Liver (tissue), 10 donors: ENCODE measurements at places on chromosomes 3 and 15. TPM values are rescaled to one million over a fixed set of nuclear protein-coding genes. Genes with fewer than 3 reads are reported as not detected.

SLC28A1 gene
- 0.09 TPM for total RNA-seq

- H3K27ac ChIP-seq = no peak overlapping the region
- DNase-seq = peak; percentile 40
- no peak overlapping the region for H3K4me3 ChIP-seq
- no peaks in the 10 kb centered on the region for H3K27me3 ChIP-seq
Measured at GRCh38 chr3:38121451-38121831, 15.5 kb downstream of the ACAA1 start.

DNA sequence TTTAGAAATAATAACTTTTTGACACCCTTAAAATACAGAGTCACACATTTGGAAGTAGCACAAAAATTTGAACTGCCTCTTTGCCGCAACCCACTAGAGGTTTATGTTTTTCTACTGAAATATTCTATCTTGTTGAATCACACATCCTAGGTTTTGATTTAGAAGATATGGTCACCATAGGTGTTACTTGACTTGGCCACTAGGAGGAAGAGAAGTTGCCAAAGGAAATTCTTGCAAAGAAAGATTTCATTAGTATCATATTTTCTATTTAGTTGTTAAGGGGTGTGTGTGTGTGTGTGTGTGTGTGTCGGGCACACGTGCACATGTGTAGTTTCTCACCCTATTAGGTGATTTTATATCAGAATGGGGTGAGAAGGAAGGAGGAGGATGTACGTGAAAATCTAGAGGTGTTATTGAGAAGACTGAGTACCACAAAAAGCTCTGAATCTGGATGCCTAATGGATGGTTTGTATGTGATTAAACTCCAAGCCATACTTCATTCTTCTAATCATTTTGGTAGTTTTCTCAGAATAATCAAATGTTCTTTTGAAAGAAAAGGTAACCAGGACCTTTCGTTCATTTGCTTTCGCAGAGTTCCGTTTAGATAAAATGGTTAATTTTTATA, 31.5 kb downstream of the ZFAND6 start:
- no peaks in the 10 kb centered on the region for H3K4me1 ChIP-seq
- no peak overlapping the region for H3K4me3 ChIP-seq

DNA sequence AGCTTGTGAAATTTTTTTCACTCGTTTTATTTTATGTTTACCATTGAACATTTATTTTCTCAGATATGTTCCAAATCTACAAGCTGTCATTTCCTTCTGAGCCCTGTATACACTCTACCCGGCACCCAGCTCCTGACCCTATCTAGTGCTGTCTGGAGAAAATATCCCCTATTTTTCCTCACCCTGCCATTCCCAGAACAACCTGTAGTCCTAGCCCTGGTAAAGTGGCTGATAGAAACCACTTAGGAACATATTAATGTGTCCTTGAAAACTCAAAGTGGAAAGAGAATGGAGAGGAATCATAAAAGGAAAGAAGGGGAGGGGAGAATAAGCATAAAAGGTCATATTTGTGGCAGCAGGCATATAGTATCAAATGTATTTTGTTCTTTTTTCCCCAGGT, 8.2 kb upstream of the TIMMDC1 start:
- H3K27ac ChIP-seq = no peak overlapping the region
- DNase-seq = no peak
- H3K36me3 ChIP-seq = peaks cover 8% of the 10 kb centered on the region
- H3K4me3 ChIP-seq = no peak overlapping the region

APOD gene
- 0.33 TPM for total RNA-seq

DNA sequence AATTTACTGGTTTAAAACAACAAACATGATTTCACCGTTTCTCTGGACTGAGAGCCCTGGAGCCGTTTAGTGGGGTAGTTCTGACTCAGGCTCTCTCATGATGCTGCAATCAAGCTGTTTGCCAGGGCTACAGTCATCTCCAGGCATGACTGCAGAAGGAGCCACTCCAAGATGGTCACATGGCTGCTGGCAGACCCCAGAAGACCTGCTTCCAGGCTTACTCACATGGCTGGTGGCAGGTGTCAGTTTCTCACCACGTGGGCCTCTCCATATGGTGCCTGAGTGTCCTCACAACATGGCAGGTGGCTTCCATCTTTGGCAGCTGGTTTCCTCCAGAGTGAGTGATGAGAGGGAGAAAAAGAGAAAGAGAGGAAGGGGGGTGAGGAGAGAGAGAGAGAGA, 378.3 kb upstream of the RGMA start:
- H3K4me1 ChIP-seq = no peaks in the 10 kb centered on the region
- no peaks in the 10 kb centered on the region for H3K36me3 ChIP-seq
- no peaks in the 10 kb centered on the region for H3K27me3 ChIP-seq
- DNase-seq = no peak

PCOLCE2 gene
- total RNA-seq = 17.2 TPM

DNA sequence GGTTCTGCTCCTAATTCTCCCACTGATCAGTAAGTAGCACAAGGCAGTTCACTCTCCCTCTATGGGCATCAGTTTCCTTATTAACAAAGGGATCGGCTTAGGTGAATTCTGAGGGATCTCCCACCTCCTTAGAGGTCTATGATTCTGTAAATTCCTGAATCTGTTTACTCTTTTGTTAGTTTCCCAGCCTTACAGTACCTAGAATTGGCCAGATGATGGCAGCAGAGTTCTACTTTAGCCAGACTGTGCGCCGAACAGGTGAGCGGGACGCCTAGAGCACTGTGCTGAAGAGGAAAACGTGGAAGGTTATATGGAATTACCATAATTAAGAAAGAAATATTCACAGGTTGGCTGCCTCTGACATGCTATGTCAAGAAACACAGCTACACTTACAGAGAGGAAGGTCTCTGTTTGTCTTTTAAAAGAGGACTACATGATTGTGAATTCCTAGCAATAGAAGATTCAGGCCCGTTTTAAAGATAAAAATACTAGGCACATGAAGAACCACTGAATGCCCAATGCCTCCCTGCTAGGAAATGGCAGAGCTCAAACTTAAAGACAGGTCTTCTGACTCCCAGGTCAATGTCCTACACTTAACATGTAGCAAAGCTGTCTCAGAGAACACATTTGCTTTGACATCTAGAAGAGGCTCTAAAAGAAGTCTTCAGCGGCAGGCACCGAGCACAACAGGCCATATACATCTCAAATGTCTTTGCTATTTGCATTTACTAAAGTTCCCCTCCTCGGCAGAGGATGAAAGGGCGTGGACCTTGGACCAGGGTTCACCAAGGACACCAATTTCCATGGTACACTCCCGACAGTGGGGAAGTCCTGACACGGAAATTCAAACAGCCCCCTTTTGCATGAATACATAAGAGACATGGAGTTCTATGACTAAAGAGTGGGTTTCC, 259.9 kb downstream of the FGF12 start:
- H3K4me3 ChIP-seq = no peak overlapping the region
- H3K36me3 ChIP-seq = no peaks in the 10 kb centered on the region
- H3K27me3 ChIP-seq = no peaks in the 10 kb centered on the region
